ENCODE measurements at places on chromosomes 1 and 21. TPM values are rescaled to one million over a fixed set of nuclear protein-coding genes. Genes with fewer than 3 reads are reported as not detected.

DNA sequence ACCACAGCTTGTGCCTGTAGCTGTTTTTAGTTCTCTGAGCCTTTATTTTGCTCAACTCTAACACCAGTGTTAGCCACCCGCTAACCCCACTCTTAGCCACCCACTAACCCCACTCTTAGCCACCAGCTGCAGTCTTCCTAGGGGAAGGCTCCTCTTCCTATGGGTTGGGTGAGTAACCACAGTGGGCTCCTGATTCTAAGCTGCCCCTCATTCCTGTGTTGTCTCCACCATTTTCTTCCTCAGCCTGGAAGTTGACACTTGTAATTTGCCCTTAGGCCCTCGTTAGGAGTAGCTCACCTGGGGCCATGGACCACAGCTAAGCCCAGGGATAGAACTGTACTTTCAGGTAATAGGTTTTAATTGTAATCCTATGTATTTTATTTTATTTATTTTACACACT lies 782.9 kb upstream of the TPTE start:
- no peak for DNase-seq
- no peaks in the 10 kb centered on the region for H3K4me1 ChIP-seq
- H3K4me3 ChIP-seq, result no peak overlapping the region

GRCh38 chr1:232486006-232486405 lies 143.9 kb downstream of the SIPA1L2 start:
- H3K4me1 ChIP-seq, result no peaks in the 10 kb centered on the region
- no peak overlapping the region for H3K4me3 ChIP-seq

MAEL gene
- 0.97 TPM for polyA plus RNA-seq

DNA sequence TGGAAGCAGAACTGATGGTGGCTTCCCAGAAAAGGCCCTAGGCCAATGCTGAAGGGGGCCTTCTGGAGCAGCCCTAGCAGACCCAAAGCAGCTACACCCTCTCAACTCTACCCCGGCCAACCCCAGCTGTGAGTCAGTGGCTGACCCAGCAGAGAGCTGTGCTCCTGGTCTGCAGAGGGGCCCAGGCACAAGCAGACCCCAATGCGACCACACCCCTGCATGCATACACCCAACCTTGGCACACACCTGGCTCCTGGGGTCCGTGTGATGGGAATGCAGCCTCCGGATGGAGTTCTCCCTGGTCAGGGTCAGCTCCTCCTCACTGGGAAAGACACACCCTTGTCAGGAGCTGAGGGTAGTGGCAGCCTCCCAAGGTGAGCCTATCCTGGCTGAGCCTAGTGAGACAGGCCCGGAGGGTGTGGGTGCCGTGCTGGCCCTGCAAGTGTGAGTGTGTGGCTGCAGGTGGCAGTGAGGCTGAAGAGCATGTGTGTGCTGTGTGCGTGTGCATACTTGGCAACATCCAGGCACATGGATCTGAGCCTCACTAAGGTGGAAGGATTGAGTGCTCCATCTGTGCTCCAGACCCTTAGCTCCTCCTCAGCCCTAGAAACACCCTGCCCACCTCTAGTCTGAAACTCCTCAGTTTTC lies 3.9 kb upstream of the ARHGAP30 start:
- no peaks in the 10 kb centered on the region for H3K27me3 ChIP-seq
- H3K27ac ChIP-seq, result no peak overlapping the region
- H3K4me3 ChIP-seq, result no peak overlapping the region
- peaks cover 27% of the 10 kb centered on the region for H3K4me1 ChIP-seq
